ENCODE measurements at places on chromosomes 6 and 20.

DNA sequence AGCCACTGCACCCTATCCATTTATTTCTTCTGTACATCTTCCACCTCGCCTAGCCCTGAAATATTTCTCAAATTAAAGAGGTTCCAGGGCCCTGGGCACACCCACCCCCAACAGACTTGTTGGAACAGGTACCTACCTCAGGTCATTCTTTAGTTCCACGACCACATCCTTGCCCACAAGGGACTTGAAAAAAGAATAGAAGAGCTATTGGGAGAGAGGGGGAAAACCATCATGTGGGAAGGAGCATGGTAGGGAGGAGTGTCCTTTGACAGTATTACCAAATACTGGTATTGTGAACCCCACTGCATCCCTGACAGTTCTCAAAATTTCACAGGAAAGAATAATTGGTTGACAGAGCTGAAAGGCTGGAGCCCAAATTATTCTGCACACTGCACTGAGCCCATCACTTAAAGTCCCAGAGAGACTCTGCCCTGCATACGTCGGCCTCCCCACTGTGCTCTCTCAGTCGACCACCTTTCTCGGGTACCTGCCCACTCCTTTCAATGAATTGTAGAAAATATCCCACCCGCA, 762 bp downstream of the LSM2 start:
- no peak for DNase-seq

DNA sequence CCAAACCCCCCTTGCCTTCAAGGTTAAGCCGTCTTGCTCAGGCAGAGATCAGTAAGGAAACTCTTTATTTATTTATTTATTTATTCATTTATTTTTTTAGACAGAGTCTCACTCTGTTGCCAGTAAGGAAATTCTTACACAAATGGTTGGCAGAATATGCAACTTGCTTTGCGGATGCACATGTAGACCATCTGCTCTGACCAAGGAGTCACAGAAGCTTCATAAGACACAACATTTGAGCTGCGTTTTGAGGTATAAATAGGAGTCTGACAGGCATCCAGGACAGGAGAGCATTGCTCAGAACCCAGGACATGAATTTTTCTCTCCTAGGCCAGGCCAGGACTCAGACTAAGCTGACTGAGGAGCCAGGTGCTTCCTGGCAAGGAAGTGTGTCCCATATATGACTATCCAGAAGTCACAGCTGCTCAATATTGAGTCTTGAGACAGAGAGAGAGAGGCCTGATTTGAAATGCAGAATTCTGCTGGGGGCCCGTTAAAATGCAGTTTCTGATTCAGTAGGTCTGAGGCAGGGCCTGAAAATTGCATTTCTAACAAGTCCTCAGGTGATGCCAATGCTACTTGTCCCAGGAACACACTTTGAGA, 43.9 kb downstream of the HLA-A start:
- no peak for DNase-seq

GRCh38 chr20:40962733-40963504, 65.7 kb upstream of the TOP1 start:
- DNase-seq, result peak; percentile 81

GRCh38 chr6:10215326-10216110, 199.4 kb downstream of the TFAP2A start:
- DNase-seq, result no peak

GRCh38 chr20:44958276-44958675, 1.9 kb downstream of the TOMM34 start:
- no peak for DNase-seq

GRCh38 chr20:2281563-2281962, 14.2 kb upstream of the TGM3 start:
- no peak for DNase-seq

Data from SK-N-SH (cell line).